ENCODE measurements at places on chromosomes 5 and 9.
A peak's percentile ranks its signal among the peaks of the same experiment; 100 is the strongest.

GRCh38 chr9:125505988-125506438 lies 201.0 kb downstream of the MAPKAP1 start:
- DNase-seq = no peak

GRCh38 chr5:90690307-90690706 lies 131.7 kb downstream of the ADGRV1 start:
- no peak for DNase-seq

DNA sequence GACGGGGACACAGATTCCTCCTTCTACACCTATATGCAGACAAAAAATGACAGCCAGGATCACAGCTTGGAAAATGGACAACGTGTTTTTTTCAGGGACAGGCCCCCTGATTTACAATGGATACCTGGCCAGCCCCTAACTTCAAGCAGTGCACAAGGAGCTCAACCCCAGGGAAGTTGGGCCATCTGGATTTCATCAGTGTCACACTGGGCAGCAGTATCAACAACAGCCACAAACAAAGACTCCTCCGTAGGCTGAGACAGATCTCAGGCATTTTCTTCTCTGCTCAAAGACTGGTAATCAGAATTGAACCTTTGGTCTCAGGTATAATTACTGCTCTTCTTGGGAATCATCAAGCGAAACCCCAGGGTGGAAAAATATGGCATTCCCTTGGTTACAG lies 374.0 kb downstream of the ZNF608 start:
- DNase-seq = no peak

- DNase-seq = no peak
Observed at GRCh38 chr9:129399634-129399990, 221.3 kb downstream of the C9orf50 start.

DNA sequence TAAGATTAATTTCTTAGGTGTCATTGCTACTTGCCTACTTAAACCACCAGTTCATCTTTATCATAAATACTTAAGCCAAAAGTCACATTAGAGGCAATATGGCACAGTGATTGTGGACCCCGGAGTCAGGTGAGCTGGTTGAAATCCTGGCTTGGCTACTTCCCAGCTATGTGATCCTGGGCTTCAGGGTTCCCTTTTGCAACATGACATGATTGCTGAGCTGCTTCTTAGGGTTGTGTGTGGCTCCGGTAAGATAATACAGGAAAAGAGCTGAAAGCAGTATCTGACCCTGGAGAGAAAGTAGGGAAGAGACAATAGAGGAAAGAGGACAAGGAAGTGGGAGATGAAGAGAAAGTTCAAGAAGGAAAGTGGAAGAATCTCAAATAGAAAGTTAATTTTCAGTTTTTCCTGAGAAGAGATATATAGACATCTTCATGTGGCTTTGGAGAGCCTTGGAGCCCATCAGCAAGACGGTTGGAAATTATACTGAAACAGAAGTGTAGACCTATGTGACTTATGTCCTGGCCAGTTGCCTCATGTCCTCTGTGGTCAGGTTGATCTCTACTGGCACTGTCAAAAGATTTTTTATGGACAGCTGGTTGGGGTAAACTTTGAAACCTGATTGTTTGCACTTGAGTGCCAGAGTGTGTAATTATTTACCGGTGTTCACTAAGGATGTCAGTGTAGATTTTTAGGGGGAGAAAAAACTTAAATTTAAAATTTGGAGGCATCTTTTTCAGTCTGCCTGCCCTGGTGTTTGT lies 93.2 kb downstream of the GHR start:
- no peak for DNase-seq

GRCh38 chr5:135095052-135095715 lies 61.2 kb upstream of the PITX1 start:
- DNase-seq = no peak

- no peak for DNase-seq
Observed at GRCh38 chr9:115891929-115892328, 261.7 kb upstream of the PAPPA start.

DNA sequence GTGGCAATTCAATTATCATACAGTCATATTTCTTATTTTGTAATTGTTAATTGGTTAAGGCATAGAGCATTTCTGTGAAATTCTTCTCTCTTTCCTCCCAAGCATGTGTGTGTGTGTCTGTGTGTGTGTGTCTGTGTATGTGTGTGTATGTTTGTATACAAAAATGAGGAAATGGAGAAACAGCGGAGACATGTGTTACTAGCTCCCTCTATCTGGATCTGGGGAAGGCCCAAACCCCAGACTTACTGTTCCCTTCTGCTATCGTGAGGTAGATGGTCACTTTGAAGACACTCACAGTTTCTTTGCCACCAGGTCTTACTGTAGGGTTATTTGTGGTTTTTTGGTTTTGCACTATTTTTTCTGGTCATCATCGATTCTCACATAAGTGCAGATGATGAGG lies 11.4 kb upstream of the C5orf63 start:
- DNase-seq = no peak

DNA sequence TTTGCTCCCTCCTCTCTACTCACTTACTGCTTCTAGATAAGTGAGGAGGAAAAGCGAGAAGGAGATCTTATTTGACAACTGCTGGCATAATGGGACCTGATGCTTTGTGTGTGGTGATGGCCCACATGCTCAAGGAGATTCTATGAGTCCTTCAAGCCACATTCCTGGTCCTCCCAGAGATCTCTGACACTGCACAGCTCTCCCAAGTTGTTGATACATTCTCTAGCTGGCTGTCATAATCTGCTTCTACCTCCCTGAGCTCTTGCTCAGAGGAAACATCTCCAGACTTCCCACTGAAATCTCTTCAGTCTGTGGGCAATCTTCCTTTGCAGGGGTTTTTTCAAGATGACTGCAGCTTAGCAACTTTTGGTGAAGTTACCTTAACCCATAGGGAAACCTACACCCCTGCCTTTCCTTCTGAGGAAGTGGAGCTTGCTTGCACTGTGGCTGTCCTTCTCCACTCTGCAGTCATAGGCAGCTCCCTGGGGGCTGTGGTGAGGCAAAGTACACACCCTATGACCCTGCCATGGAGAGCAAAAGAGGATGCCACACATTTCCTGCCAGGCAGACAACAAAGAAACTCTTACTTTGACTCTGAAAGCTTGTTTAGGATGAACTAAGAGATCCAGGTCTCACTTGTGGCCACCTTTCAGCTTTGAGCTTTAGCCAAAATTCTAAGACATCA lies 163.8 kb downstream of the TMEM38B start:
- no peak for DNase-seq

DNA sequence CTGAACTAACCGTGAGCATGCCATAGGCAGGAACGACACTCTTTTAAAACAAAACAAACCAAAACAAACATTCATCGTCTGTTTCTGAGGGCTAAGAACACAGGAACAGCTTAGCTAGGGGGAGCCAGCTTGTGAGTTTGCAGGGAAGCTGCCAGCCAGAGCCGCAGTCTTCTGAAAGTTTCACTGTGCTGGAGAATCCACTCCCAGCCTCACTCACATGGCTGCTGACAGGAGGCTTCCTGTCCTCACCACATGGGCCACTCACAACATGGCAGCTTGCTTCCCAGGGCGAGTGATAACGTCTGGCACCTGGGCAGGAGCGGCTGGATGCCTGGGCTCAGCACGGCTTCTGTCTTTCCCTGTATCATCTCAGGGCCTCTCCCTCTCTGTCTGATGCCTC lies 275.2 kb downstream of the MSX2 start:
- no peak for DNase-seq

DNA sequence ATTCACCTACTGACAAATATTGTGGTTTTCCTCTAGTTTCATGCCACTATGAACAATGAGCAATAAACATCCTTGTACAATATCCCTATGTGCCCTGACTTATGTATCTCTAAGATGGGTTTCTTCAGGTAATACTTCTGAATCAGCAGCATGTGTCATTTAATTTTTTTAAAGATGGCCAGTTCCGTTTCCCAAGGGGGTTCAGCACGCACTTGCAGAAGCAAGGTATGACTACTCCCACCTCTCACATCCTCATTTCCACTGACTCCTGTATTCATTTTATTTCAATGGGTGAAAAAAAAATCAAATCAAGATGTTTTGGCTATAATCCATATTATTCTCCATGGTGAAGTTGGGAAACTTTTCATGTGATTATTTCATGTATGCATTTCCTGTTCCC lies 14.7 kb upstream of the ADAMTS19 start:
- no peak for DNase-seq

DNA sequence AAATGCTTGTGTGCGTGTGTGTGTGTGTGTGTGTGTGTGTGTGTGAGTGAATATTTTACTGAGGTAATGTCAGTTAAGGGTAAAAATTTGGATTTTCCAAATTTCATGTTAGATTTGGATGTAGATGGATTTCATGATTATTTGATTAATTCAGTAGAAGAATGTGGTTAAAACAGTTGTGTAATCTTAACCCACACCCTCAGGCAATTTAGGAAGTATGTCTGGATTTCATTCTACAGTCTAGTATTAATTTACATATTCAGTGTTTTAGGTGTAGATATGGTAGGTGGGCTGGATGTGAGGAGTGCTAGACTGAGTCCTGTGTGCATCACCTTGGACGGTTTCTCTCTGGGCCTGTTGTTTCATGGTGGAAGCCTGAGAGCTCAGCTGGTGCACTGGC lies 99.1 kb upstream of the CKMT2 start:
- no peak for DNase-seq

GRCh38 chr5:129938077-129938476 lies 33.8 kb downstream of the CHSY3 start:
- DNase-seq = no peak

DNA sequence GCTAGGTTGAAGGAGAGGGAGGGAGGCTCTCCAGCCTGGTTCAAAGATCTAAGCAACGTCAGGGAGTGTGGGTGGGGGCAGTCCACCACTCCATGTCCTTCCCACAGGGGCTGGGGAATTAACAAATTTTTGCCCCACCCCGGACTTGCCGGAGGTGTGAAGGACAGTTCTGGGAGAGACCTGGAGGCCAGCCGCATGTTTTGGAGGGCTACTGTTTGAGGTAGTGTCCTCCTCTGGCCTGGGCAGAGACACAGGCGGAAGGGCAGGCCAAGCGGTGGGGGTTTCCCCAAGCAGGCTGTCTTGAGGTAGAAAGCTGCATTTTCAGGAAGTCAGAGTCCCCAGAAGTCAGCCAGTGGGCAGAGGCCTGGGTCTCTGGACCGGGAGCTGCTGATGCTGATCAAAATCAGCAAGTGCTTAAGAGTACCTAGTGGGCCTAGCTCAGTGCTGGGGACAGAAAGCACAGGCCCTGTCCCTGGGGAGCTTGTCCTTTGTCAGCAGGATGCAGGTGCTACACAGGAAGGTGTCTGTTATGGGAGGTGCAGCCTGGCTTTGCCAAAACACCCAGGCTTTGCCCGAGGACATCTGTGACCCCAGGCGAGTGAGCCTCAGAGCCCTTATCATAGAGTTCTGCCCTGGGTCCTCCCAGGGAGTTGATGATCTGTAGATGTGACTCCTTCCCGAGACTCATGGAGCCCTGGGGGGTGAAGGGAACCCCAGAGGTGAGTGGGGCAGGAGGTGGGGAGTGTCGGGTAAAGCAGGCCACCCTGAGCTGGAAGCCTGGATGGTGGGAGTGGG lies 18.5 kb downstream of the JADE2 start:
- DNase-seq = peak; percentile 53

DNA sequence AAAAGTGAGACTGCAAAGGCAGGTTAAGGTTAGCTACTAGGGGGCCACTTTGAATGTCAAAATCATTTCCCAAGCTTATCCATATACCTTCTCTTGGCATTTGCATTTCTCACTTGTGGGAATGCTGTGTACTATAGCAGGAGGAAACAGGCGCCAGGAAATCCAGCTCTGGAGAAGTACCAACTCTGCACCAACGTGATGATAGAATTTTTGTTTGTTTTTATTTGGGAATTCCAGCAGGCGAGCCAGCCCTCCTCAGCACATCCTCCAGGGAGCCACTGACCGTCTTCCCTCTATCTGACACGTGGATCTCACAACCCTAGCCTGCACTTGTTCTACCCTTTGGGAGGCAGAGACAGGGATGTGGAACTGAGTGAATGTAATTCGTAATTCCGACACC lies 318.0 kb downstream of the ACTL7B start:
- DNase-seq = no peak

DNA sequence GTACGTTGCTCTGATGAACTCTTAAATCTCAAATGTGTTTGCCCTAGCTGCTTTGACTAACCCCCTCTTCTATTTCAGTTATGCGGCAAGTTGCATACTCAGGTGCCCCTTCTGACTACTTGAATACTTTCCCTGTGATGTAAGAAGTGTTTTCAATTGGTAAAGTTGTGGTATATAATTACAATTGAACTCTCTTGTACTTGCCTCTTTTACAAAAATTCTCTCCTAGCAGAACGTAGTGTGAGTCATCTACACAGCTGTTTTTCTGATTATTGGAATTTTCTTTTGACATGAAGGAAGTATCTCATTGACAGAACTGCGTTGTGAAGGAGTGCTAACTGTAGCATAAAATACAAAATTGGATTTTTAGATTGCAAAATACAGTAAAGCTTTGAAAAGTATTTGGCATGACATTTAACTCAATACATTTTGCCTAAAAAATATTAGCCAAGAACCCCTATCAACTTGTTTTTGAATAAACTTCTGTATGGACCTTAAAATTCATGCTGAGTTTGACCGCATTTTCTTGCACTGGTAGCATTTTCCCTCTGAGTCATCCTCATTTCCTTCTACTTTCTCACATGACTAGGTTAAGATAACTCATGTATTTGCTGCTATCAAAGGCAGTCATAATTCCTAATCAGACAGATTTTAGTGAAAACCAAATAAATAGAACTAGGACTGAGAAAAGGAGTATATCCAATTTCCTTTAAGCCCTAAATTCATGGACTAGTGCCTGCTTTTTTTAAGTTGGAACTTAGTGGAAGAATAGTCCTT lies 6.3 kb downstream of the CRHBP start:
- no peak for DNase-seq

- DNase-seq = no peak
Observed at GRCh38 chr9:92291577-92291976, 1.9 kb downstream of the IARS1 start.

- DNase-seq = peak; percentile 64
Observed at GRCh38 chr5:156402387-156402921, 75.5 kb downstream of the SGCD start.

- no peak for DNase-seq
Observed at GRCh38 chr9:73042155-73042554, 89.3 kb upstream of the ALDH1A1 start.

- no peak for DNase-seq
Observed at GRCh38 chr5:83368319-83368718, 103.2 kb upstream of the VCAN start.

DNA sequence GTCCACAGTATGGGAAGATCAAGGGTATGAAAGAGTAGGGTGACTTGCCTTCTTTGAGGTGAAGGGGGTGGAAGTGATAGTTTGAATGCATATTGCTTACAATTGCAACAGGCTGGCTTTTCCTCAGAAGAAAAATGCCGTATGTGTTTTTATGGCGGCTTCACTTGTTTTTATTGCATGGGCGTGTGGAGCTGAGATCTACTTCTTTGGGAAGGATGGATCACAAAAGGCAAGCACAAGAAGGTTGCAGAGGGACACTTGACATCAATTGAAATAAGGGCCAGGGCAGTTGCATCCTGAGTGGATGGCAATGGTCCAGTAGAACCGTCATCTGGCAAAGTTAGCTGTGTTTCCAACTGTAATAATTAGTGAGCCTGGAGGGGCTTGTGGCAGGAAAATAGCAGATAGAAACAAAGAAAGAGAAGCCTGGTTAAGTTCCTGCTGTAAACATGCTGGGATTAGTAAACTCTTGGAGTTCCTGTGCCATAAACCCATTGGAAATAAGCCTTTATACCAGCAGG lies 138.4 kb downstream of the NTRK2 start:
- no peak for DNase-seq

Data from activated naive CD4-positive, alpha-beta T cell treated with Interleukin-2 at 50 U/mL for 16 hours (primary cell).